ENCODE measurements at places on chromosomes 13 and 19. TPM values are rescaled to one million over a fixed set of nuclear protein-coding genes. Genes with fewer than 3 reads are reported as not detected.

GRCh38 chr13:60467098-60467497 is 70.1 kb downstream of the TDRD3 start:
- no peak for DNase-seq

DNA sequence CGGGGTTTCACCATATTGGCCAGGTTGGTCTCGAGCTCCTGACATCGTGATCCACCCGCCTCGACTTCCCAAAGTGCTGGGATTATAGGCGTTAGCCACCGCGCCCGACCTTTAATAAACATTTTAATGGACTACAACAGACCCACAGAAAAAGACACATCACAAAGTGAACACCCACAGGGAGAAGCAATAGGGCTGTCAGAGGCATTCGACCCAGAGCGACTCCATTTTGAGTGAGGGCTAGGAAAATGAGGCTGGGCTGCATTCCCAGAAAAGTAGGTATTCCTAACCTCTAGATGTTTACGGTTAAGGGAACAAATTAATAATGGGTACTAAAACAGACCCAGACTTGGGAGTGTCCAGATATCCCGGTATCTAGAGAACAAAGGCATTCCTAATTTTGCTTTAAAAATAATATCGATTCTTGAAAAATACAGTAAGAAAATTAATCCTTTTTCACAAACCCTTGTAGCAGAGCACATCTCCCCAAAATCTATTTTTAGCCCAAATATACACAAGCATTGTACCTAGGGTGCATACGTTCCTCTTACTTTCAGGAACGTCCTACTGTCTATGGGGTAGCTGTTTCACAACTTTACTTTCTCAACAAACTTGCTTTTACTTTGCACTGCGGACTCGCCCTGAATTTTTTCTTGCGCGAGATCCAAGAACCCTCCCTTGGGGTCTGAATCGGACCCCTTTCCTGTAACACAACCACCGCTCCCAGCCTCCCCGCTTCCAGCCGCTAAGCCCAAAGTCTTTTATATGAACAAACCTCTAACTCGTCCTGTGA is 811 bp upstream of the ZNF8 start:
- peak; percentile 22 for DNase-seq

GRCh38 chr13:50867637-50867945 is 24.1 kb upstream of the DLEU7 start:
- DNase-seq: no peak

GRCh38 chr19:48887861-48888612 is 10.5 kb downstream of the TULP2 start:
- no peak for DNase-seq

DNA sequence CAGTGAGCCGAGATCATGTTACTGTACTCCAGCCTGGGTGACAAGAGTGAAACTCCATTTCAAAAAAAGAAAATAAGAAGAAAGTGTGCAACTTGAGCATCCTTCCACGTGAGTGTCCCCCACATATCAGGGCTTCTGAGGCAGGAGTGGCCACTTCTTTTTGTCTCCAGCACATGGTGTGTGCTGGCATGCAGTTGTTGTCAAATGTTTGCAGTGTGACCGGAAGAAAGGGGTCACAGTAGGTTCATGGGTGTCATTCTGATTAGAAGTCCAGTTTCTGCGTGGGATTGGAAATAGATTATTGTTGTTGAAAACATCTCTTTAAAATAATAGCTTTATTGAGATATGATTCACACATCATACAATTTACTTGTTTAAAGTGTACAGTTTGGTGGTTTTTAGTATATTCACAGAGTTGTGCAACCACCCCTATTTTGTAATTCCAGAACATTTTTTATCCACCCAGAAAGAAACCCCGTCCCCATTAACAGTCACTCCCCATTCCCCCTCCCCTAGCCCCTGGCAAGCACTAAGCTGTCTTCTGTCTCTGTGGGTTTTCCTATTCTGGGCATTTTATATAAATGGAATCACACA is 2.2 kb downstream of the CRTC1 start:
- no peak for DNase-seq

Gene NCR1
- 0.53 TPM for polyA plus RNA-seq

GRCh38 chr19:52687684-52688083 is 47.2 kb downstream of the ZNF611 start:
- no peak for DNase-seq

DNA sequence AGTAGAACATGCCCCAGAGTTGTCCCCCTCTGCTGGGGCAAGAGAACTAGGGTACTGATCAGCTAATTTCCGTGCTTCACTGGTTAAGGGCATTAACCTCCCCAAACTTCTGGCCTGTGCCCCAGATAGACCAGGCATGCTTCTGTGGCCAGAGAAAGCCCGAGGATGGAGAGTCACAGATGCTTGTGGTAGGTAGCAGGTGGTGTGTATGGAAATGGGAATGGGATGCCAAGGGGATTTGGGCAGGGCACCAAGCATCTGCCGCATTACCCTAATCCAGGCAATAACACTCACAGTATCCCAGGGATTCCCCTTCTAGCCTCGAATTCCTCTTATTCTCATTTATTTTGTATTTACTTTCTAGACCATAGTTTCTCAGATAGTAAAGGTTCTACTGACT is 124.8 kb upstream of the KLF12 start:
- DNase-seq: no peak

DNA sequence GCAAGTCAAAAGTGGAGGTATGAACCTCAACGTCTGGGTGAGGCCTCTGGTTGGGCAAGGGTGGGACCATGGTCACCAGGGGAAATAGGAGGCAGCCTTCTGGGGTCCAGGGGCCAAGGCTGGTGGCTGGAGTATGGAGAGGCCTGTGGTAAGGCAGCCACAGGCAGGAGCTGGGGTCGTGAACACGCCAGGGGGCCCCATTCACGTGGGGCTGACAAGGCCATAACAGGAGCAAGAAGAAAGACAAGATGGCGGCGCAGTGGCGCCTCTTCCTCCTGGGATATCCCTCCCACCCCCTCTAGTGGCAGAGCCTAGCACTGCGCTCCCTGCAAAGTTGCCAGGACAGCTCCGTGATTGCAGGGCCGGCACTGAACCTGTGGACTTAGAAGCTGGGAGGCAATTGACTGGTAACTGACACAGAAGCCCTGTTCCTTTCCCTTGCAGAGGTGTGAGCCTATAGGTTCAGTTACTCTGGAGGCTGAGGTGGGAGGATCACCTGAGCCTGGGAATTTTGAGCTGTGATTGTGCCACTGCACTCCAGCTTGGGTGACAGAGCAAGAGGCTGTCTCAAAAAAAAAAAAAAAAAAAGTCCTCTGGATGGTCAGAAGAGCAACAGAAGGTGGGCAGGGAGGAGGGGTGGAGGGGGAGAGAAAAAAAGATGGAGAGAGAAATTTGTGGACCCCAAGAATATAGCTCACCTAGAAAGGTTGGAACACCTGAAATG is 19.7 kb upstream of the EDDM13 start:
- no peak for DNase-seq

Gene SPIB
- 0.71 TPM for polyA plus RNA-seq

- DNase-seq: no peak
These were observed 2.8 kb downstream of the DMPK start for GRCh38 chr19:45779231-45780145.

DNA sequence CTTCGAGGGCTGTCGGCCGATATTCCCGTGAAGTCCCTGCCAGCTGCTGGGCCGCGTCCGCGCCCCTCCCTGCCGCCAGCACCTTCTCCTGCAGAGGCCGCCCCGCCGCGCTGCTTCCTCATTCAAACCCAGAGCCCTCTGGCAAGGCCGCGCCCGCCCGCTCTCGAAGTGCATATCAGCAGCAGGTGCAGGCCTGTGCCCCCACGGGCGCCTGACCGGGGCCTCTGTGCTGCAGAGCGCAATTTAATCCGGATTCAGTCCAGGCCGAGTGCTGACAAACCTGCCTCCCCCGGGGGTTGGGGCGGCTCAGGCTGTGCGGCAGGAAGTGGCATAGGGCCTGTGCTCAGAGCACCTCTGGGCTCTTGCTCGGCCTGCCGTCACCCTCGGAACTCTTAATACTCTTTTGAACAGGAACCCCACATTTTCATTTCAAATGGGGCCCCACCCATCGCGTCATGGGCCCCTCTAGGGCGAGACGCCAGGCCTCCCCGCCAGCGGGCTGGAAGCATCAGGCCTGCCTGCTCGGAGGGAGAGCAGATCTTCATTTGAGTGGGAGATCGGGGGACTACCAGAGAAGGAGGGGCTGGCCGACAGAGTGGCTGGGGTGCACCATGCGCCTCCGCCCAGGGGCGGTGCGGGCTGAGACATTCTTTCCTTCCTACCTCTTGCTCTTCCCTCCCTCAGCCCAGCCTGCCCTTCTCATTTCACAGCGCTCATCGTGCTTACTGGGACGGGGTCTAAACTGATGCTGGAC is 125.7 kb downstream of the TNFRSF19 start:
- no peak for DNase-seq

Gene COL4A2
- 443 TPM for polyA plus RNA-seq

Gene ELSPBP1
- polyA plus RNA-seq: not detected

GRCh38 chr13:106373989-106374572 is 161.4 kb downstream of the EFNB2 start:
- DNase-seq: no peak

DNA sequence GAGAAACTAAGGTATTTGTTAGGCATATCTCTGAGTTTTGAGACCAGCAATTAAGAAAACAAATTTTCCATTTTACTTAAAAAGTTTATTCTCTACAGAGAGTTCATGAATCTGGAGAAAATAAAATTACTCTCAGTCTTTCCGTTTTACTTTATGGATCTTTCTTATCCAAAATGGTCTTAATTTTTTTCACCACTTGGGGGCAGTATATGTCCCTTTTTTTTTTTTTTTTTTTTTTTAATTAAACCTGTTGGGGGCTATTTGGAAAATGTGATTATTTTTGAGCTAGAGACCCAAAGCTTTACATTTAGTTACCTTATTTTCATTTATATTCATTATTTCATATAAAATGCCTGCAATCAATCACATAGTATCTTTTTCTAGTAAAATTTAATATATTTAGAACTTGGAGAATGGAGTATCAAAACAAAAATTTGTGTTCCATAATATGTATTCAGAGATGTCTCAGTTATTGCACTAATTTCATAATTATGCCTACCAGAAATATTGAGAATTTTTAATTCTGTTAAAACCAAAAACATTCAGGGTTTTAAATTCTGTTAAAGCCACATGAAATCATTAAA is 27.1 kb downstream of the PIBF1 start:
- no peak for DNase-seq

- no peak for DNase-seq
These were observed 810 bp upstream of the NFKBID start for GRCh38 chr19:35901055-35901644.

Gene LCP1
- polyA plus RNA-seq: 9.1 TPM

DNA sequence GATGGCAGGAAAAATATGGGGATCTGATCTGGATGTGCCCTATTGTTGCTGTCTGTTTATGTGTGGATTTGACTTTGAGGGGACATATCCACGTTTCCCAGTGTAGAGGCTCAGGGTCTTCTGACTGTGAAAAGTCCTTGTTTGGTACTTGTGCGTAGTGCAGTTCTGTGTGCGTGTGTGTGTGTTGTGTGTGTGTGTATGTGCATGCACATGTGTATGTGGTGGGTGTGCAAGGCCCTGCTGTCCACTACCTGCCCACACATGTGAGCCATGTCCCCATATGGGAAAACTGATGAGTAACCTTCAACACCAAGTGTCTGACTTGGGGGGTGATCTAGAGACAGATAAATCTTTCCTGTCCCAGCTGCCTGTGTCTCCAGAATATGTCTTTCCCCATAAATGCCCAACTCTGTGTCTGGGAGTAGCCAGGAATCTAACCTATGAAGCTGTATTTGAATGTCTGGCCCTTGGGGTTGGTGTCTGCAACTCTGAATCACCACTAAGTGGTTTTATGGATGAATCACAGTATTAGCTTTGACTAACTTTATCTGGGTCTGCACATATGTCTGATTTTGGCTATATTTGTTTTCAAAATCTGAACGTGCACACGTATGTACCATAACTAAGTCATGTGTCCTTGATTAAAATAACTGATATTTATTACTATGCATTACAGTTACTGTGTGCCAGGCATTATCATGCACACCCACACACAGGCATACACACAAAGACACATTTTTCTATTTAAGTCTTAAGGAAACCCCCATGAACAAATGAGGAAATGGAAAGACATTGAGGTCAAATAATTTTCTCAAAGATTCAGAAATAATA is 17.4 kb downstream of the KLK2 start:
- no peak for DNase-seq

- DNase-seq: no peak
These were observed 71.8 kb downstream of the TNFSF11 start for GRCh38 chr13:42645717-42646116.

DNA sequence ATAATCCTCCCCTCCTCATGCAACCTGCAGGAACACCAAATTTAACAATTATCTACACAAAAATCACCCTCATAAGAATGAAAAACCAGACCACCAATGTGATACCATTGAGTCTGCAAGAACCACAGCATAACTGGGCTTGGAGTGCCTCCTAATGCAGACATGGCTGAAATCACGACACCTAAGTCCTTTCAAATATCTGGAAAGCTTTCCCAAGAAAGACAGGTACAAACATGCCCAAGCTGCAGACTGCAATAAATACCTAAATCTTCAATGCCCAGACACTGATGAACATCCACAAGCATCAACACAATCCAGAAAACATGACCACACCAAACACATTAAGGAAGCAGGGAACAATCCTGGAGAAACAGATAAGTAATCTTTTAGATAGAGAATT is 417.1 kb downstream of the LMO7 start:
- no peak for DNase-seq

- DNase-seq: no peak
These were observed 854.3 kb downstream of the UQCRFS1 start for GRCh38 chr19:28358633-28359032.

Gene ELANE
- polyA plus RNA-seq: 0.40 TPM

DNA sequence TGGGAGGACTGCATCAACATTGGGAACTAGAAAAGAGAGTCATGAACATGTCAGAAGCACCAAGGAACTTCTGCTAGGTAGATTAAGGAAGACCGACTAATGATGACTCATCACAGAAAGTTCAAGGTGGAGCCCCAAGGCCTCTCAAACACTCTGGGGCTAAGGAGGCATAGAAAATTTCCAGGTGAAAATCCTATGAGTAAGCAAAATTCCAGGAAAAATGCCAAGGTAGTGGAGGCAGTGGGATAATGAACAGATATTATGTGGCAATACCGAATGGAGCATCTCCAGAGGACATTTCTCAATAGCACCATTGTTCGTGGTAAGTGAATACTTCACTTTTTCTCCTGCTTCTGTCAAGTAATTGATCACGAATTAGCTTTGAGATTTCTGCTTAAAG is 336.5 kb downstream of the MZT1 start:
- DNase-seq: no peak

DNA sequence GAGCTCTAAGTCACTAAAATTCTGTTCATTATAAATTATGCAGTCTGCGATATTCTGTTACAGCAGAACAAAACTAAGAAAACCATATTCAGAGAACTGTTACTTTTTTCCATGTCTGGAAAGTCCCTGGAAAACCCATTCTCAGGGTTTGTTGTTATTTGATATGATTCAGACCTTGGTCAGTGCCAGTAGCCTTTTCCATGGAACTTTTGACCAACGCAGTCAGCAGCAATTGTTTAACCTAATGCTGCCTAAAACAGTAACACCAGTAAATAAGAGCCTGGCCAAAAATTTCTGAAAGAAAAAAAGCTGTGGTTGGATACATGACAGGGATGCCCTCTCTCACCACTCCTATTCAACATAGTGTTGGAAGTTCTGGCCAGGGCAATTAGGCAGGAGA is 402.7 kb downstream of the TBC1D4 start:
- no peak for DNase-seq
